Endodermal cell (in vitro differentiated cells): ENCODE measurements at places on chromosomes 2 and 18. TPM values are rescaled to one million over a fixed set of nuclear protein-coding genes. Genes with fewer than 3 reads are reported as not detected.

- no peaks in the 10 kb centered on the region for H3K36me3 ChIP-seq
- no peak overlapping the region for H3K27ac ChIP-seq
- DNase-seq, result no peak
- no peaks in the 10 kb centered on the region for H3K27me3 ChIP-seq
- H3K4me1 ChIP-seq, result peaks cover 2% of the 10 kb centered on the region
- H3K4me3 ChIP-seq, result no peak overlapping the region
Measured at GRCh38 chr2:136990316-136990715, 225.0 kb downstream of the THSD7B start.

GRCh38 chr2:70630761-70631160, 77.1 kb upstream of the TGFA start:
- H3K27ac ChIP-seq, result no peak overlapping the region
- no peak for DNase-seq
- no peaks in the 10 kb centered on the region for H3K36me3 ChIP-seq

- H3K27ac ChIP-seq, result peak overlapping the region; percentile 36
- no peaks in the 10 kb centered on the region for H3K36me3 ChIP-seq
- no peak overlapping the region for H3K4me3 ChIP-seq
- no peaks in the 10 kb centered on the region for H3K4me1 ChIP-seq
Measured at GRCh38 chr2:56008661-56009431, 85.3 kb upstream of the EFEMP1 start.

DNA sequence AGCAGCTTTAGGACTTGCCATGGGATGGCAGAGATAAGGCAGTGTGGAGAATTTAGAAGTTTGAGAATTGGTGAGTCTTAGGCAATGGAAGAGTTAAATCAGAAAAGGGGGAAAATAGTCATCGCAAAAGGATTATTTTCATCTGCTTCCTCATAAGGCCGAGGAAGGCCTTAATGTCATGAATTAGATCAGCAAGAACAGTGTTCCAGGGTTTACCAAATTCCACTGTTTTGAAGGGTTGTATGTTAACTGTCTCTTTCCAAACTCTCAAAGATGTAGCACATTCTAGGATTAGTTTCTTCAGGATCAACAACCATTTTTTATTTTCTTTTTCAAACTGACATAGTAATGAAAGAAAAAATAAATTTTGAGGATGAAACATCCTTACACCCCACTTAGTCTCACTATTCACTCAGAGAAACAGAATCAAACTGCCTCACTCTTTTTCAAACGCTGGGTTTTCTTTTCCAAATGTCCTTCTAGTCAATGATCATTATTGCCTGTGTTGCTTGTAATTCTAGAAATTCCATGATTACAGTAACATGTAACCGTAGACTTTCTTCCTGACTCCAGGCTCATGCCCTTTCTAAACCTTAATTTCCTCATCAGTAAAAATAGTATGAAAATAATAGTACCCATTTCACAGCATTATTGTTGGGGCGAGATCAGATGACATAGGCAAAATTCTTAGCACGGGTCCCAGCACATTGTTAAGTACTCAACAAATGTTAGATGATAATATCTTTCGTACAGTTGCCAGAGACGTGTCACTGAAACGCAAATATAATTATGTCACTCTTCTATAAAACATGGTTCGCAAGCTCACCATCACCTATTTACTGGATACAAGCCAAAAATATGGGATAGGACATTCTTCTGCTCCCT, 23.6 kb downstream of the ZEB2 start:
- no peak overlapping the region for H3K4me3 ChIP-seq
- H3K36me3 ChIP-seq, result no peaks in the 10 kb centered on the region
- H3K4me1 ChIP-seq, result no peaks in the 10 kb centered on the region
- H3K27me3 ChIP-seq, result peaks cover 11% of the 10 kb centered on the region
- H3K27ac ChIP-seq, result no peak overlapping the region

DNA sequence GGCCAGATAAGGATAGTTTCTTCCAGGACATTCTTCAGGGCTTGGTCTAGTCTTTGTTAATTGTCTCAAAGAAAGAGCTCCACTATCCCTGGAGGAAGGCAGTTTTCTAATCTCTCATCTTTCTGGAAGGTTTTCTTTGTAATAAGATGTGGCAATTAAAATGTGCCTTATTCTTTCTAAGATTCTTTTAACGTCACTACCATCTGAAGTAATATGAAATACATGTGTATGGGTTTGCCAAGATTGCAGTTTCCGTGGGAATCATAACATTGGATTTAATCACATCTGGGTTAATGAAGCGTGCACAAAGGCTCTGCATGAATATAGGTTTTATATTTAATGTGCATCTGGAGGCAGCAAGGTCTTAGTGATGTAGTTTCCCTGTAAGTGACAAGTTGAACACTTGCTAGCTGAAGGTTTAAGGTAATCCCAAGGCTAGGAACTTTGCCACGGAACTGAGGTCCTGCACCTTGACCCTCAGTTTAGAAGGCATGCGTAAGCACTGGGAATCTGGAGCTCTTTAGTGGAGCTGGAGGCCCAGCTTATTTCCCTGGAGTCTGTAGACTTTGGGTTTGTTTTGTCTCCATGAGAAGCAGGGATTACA, 25.7 kb downstream of the DIS3L2 start:
- H3K27ac ChIP-seq, result no peak overlapping the region
- no peak overlapping the region for H3K4me3 ChIP-seq
- peaks cover 3% of the 10 kb centered on the region for H3K36me3 ChIP-seq
- no peak for DNase-seq
- H3K4me1 ChIP-seq, result peaks cover 4% of the 10 kb centered on the region

- no peak overlapping the region for H3K4me3 ChIP-seq
- H3K36me3 ChIP-seq, result no peaks in the 10 kb centered on the region
- no peak for DNase-seq
- peaks cover 15% of the 10 kb centered on the region for H3K27me3 ChIP-seq
Measured at GRCh38 chr2:222102575-222103349, 196.0 kb downstream of the PAX3 start.

- H3K36me3 ChIP-seq, result no peaks in the 10 kb centered on the region
- H3K4me3 ChIP-seq, result peak overlapping the region; percentile 88
- peak; percentile 93 for DNase-seq
- H3K4me1 ChIP-seq, result peaks cover 23% of the 10 kb centered on the region
- H3K27me3 ChIP-seq, result no peaks in the 10 kb centered on the region
- peak overlapping the region; percentile 88 for H3K27ac ChIP-seq
Measured at GRCh38 chr2:118186110-118186857, 98.0 kb downstream of the INSIG2 start.

DNA sequence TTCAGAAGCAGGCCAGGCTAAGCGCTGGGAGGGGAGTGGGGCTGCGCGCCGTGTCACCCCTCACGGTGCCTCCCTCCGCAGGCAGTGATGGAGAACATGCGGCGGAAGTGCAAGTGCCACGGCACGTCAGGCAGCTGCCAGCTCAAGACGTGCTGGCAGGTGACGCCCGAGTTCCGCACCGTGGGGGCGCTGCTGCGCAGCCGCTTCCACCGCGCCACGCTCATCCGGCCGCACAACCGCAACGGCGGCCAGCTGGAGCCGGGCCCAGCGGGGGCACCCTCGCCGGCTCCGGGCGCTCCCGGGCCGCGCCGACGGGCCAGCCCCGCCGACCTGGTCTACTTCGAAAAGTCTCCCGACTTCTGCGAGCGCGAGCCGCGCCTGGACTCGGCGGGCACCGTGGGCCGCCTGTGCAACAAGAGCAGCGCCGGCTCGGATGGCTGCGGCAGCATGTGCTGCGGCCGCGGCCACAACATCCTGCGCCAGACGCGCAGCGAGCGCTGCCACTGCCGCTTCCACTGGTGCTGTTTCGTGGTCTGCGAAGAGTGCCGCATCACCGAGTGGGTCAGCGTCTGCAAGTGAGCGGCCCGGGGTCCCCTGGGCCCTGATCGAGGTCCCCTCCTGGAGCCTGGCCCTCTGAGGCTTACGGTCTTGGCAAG, 12.2 kb downstream of the WNT10A start:
- peaks cover 98% of the 10 kb centered on the region for H3K27me3 ChIP-seq
- no peaks in the 10 kb centered on the region for H3K36me3 ChIP-seq
- no peaks in the 10 kb centered on the region for H3K4me1 ChIP-seq

DNA sequence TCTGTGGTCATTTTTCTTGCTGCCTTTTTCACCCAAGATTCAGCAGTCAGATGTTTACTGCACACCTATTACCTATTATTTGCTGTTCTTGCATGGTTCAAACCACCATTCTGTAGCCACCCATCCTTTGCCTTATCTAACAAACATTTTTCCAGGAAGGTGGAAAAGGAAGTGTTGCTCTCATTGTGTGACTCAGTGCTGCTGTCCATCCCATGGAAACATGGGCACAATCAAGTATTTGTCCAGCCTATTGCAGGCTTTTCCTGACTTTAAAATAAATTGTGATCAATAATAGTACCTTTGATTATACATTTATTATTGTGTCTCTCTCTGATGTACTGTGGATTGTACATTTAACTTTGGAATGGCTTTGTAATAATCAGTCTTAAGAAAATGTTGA, 53.2 kb downstream of the USP14 start:
- no peak overlapping the region for H3K4me3 ChIP-seq
- H3K27me3 ChIP-seq, result no peaks in the 10 kb centered on the region
- no peak for DNase-seq
- no peaks in the 10 kb centered on the region for H3K4me1 ChIP-seq
- H3K36me3 ChIP-seq, result peaks cover 85% of the 10 kb centered on the region

DNA sequence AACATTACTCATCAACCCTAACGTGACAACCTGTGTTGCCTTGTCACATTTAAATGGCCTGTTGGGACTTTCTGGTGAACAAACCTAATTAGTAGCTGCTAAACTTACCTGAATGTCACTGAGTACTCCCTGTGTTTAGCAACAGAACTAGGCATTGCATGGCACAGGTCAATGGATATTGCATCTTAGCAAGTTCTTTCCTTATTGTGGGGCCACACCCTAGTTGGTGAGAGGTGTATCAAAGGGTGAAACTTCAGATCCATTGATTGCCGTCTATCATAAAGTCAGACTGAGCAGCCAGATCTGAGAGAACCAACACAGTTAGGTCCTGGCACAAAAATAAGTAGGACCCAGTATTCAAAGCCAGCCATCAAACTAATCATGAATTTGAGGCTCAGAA, 29.8 kb upstream of the ZNF385B start:
- H3K4me1 ChIP-seq, result no peaks in the 10 kb centered on the region
- no peaks in the 10 kb centered on the region for H3K27me3 ChIP-seq
- no peaks in the 10 kb centered on the region for H3K36me3 ChIP-seq
- DNase-seq, result no peak

- H3K4me3 ChIP-seq, result no peak overlapping the region
- H3K4me1 ChIP-seq, result no peaks in the 10 kb centered on the region
- no peaks in the 10 kb centered on the region for H3K27me3 ChIP-seq
Measured at GRCh38 chr2:41483226-41483625, 564.6 kb upstream of the PKDCC start.

GRCh38 chr2:168002021-168002553, 245.3 kb downstream of the STK39 start:
- no peak for DNase-seq
- H3K36me3 ChIP-seq, result no peaks in the 10 kb centered on the region
- H3K27ac ChIP-seq, result no peak overlapping the region
- peaks cover 41% of the 10 kb centered on the region for H3K27me3 ChIP-seq
- no peak overlapping the region for H3K4me3 ChIP-seq
- H3K4me1 ChIP-seq, result peaks cover 8% of the 10 kb centered on the region

DNA sequence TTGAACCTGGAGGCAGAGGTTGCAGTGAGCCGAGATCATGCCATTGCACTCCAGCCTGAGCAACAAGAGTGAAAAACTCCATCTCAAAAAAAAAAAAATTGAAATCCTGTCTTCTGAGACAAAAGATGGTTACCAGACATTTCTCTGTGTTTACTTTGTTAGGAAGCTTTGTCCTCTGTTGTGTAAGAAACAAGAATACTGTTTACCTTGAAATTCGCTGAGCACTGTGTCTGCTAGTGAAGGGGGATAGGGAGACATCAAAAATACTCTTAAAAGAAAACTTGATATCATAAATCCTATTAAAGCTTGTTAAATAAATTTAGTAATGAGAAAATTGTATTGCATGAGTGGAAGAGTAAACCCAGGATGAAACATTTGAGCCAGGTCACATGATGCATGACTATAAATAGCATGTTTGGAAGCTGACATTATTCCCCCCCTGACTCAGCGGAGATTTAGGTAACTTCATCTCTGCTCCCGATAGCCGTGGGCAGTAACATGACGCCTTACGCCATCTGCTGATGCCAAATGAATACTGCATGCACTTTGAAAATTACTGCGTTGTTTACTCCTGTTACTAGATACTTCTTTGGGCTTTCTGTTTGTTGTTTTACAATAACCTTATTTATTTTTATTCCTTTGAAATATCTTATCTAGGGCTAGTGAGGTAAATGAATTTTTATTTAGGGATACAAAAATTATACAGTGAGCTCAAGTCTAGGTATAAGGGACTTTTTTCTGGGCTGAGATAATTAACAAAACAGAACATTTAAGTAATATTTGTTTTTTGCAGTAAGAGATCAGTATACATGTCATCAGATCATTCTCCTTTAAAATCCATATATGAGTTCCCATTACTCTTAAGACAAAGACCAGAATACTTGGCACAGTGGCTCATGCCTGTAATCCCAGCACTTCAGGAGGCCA, 134.9 kb downstream of the MAP3K20 start:
- no peaks in the 10 kb centered on the region for H3K4me1 ChIP-seq
- no peaks in the 10 kb centered on the region for H3K27me3 ChIP-seq
- peak; percentile 82 for DNase-seq
- H3K36me3 ChIP-seq, result peaks cover 6% of the 10 kb centered on the region
- no peak overlapping the region for H3K27ac ChIP-seq

- no peaks in the 10 kb centered on the region for H3K27me3 ChIP-seq
- no peak overlapping the region for H3K4me3 ChIP-seq
- no peaks in the 10 kb centered on the region for H3K36me3 ChIP-seq
- no peak for DNase-seq
- H3K4me1 ChIP-seq, result no peaks in the 10 kb centered on the region
- no peak overlapping the region for H3K27ac ChIP-seq
Measured at GRCh38 chr2:150325656-150326314, 161.7 kb downstream of the RND3 start.

- no peaks in the 10 kb centered on the region for H3K27me3 ChIP-seq
- DNase-seq, result peak; percentile 38
- no peaks in the 10 kb centered on the region for H3K4me1 ChIP-seq
- H3K27ac ChIP-seq, result no peak overlapping the region
Measured at GRCh38 chr2:71538656-71539265, 85.4 kb downstream of the DYSF start.

ARHGAP28 gene
- 110 to 125 TPM (median 112 TPM) in 3 replicates for total RNA-seq

PRKAG3 gene
- not detected in 2 replicates for total RNA-seq

INHBB gene
- not detected in 2 replicates for total RNA-seq

AQP12B gene
- not detected in 2 replicates for total RNA-seq

PLCD4 gene
- total RNA-seq, result 0.07 and 0.26 TPM in 2 replicates
